ENCODE measurements at places on chromosomes 5 and 9. TPM values are rescaled to one million over a fixed set of nuclear protein-coding genes. Genes with fewer than 3 reads are reported as not detected.

- H3K27ac ChIP-seq: no peak overlapping the region
- no peak overlapping the region for H3K4me3 ChIP-seq
- H3K4me1 ChIP-seq: no peaks in the 10 kb centered on the region
- H3K36me3 ChIP-seq: no peaks in the 10 kb centered on the region
Observed at GRCh38 chr5:1185629-1186350, 15.6 kb upstream of the SLC6A19 start.

DNA sequence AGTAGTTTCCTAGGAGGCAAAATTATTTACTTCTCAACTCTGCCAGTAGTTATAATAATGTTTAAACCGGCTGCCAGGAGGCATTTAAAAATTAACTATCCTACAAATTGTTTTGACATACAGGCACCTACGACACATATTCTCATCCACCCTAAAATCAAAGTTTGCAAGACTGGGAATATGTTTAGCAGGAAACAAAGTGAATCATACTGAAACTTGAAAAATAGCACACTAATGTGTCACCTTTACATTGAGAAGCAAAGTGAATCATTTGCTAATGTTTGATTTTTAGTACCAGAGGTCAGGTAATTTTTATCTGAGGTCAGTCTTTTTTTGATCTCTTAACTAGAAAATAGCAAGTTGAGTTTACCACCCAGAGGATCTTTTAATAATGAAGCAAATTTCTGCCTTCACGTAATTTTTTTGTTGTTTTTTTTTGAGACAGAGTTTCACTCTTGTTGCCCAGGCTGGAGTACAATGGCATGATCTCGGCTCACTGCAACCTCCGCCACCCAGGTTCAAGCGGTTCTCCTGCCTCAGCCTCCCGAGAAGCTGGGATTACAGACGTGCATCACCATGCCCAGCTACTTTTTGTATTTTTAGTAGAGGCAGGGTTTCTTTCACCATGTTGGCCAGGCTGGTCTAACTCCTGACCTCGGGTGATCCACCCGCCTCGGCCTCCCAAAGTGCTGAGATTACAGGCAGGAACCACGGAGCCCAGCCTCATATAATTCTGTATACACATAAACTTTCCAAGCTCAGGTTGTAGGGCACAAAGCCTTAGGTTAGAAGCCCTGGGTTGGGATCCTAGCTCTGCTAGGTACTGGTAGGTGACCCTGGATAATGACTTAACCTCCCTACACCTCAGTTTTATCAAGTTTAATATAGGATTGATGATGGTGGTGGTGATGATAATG is 124.3 kb downstream of the UGCG start:
- peaks cover 11% of the 10 kb centered on the region for H3K4me1 ChIP-seq
- DNase-seq: no peak
- H3K27me3 ChIP-seq: peaks cover 25% of the 10 kb centered on the region
- H3K4me3 ChIP-seq: no peak overlapping the region
- H3K27ac ChIP-seq: no peak overlapping the region

The TRAF2 gene
- total RNA-seq: 67.4 TPM

- no peak overlapping the region for H3K27ac ChIP-seq
- H3K4me3 ChIP-seq: no peak overlapping the region
Observed at GRCh38 chr9:19927560-19927959, 138.7 kb upstream of the SLC24A2 start.

DNA sequence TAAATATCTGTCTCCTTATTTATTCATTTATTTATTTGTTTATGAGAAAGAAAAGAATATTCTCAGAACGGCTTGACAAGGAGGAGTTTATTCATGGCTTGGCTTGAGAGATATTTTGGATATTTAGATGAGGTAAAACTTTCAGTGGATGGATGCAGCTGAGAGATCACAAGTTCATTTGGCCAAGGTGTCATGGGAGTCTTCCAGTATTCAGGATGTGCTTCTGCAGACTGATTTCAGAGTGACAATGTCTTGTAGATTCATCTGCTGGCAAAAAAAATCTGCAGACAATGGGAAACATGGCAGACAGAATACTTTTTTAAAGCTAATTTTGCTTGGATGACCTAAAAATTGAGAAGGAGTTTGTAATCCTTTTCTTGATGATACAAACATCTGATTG is 38.5 kb downstream of the XRCC4 start:
- H3K36me3 ChIP-seq: peaks cover 29% of the 10 kb centered on the region
- H3K27me3 ChIP-seq: no peaks in the 10 kb centered on the region
- no peaks in the 10 kb centered on the region for H3K4me1 ChIP-seq
- no peak overlapping the region for H3K4me3 ChIP-seq
- no peak overlapping the region for H3K27ac ChIP-seq

Data from activated T-helper 1 cell treated with anti-CD3 and anti-CD28 coated beads, Interleukin-12 subunit alpha, Interleukin-12 subunit beta, Interleukin-2, Interleukin-4 antibody, amounts not matched to agents 30 ng/mL and 10 ng/mL and 1 ng/mL, durations not matched to agents 14 hours and 24 hours and 36 hours (primary cell).